ENCODE measurements at places on chromosomes 1 and 21.

DNA sequence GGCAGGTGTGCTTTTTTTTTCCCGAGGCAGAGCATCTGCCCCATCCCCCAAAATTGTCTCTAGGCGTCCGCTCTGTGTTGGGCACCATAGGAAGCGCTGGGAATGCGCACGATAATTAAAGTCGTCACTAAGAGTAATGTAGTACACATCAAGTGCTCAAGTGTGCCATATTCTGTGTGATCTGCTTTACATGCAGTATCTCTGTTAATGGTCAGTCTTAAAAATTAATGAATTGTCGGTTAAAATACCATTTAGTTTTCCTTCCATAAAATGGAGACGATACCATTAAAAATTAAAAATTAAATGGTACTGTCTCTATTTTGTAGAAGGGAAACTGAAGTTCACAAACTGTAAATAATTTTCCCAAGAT lies 544 bp upstream of the CCT8 start:
- no peak for DNase-seq

DNA sequence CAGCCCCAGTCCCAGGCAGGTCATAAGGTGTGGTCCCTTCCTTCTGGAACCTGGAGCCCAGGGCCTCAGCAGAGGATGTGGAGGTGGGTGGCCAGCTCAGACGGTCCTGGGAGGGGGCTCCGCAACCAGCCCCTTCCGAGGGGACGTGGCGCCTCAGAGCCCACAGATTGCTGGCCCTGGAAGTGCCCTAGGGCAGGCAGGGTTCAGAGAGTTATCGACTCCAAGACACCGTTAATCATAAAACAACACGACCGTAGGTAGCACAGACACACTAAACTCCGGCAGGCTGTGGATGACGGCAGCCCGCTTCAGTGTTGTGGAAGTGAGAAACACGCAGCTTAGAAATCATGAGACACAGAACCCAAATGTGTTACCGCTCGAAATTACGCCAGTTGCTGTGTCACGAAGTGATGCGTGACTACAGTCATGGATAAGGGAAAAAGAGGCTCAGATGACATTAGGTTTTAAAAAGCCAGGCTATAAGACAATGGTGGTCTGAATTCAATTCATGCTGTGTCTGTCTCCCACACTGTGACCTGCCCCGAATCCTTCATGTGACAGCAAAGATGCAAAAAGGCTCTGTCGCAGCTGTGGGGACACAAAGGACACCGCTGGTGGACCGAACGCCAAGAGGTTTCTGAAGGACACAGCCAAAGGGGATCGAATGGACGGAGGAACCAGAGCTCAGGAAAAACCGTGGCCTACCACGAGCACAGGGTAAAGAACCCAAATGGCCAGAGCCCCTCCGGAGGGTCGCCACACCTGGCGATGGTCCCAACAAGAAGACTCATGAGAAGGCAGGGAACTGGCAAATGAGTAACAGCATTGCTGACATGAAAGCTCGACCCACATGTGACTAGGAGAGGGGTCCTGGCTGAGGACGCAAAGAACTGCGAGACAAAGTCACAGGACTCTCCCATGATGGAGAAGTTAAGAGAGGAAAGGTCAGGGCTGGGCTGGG lies 1.7 kb upstream of the SUMO3 start:
- no peak for DNase-seq

DNA sequence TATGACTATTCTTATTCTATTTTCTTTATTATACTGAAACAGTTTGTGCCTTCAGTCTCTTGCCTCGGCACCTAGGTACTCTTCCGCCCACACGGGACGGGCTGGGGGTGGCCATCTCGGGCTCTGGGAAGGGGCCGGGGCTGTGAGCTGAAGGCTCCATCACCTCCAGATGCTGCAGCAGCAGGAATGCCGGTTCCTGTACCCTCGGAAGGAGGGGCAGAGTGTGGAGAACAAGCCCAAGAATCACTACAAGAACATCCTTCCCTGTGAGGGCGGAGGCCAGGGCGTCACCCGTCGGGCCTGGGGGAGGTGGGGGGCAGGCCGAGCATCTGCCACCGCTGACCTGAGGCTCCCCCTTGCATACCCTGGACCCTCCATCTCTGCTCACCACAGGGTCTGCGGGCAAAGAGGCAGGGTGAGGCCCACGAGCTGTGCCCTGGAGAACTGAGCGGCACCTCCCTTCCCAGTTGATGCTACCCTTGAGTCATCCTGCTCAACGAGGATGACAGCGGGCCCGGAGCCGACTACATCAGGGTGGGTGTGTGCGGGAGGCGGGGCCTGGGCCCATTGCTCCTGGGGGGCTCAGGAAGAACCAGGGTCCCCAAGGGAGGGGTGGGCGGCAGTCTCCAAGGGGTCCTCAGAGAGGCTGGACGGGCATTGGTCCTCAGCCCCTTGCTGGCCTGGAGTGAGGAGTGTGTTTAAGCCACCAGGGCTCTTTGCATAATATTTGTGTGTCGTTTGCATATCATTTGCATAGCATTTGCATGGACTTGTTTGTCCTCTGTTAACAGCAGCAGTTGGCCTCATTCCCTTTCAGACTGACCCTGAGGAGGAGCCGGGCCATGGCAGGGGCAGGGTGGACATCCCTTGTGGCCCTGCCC lies 7.5 kb downstream of the RNF223 start:
- DNase-seq = no peak

GRCh38 chr1:148318123-148318903 lies 164.8 kb downstream of the PPIAL4G start:
- peak; percentile 36 for DNase-seq

DNA sequence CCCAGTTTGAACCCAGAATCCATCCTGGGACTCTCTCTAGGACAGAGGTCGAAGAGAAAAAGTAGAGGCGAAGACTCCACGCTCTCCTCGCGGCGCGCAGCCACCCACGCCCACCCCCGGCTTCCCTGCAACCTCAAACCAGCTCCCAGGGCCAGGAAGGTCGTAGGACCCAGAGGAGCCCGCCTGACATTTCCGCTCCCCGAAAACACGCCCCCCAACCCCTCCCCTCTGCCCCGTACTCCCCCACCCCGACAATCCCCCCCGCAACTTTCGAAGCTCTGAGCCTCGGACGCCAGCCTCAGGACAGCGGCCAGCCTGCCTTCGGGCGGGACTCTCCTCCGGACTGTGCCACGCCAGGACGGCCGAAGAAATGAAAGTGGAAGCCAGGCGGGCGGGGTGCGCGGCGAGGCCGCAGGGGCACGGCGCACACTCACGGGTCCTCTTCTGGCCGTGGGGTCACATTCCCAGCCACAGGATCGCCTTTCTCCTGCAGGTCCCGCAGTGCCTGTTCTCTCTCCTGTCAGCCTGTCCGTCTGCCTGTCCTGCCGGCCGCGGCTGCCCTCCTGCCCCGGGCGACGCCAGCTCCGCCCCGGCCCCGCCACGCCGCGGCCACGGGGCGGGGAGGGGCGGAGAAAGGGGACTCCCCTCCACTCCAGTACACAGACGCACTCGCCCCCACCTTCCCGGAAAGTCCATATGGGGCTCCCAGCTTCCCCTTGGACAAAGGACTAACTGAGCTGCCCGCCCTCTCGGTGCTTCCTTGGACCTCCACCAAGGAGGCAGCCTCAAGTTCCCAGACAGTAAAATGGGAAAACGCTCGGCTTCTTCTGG lies at the start of gene MOB3C:
TSS of gene MOB3C (minus strand) at position 535 of the 831 bp plus-strand sequence. CDS start 3,490 bp downstream, outside the sequence.
- DNase-seq = peak; percentile 56

DNA sequence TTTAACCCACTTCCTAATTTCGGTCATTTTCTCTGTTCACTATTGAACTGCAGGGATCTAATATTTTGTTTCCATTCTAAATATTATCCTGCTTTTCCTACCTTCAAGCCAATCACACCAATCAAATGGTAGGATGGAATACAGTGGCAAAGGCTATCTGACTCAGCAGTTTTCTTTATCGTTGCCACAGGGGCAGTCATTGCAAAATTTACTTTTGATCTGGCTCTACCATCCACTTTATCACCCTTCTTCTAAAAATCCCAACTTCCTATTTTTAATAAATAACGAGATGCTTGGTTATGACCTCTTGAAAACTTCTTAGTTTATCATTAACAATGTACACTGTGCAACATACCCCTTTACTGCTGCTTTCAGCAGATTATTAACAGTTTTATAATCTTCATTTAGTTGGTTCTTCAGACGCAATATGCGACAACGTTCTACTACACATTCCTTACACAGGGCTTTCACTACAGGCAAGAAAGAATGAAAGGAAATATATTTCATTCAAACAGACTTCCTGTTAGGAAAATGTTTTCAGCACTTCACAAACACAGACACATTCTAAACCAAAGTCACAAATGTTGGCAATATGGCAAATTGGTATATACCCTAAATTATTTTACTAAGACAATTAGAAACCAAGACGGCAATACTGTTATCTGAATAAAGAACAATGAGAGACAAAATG lies 52.3 kb upstream of the RAP1GAP start:
- DNase-seq = no peak

DNA sequence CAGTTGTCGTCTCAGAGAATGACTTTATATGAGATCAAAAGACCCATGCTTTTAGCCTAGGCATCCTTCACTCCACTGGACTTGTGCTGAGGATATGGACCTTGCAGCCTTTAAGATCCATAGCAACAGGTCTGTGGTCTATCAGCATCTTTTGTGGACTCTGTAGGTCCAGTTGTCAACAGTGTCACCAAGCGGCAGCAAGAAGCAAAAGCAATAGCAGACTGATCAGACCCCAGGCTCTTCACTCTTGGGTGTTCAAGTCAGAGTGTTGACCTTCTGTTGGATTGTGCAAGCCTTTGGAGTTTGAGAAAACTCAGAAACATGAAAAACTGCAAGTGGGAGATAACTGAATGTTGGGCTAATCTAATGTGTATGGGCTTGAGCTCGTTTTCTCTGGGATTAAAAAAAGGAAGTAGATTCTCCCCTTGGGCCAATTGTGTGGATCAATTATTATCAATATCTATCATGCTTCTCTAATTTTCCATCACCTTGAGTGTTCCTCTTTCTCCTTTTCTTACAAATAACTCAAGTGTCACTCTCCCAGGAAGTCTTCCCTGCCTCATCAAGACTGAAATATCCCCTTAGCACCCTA lies 144.2 kb downstream of the LYPLAL1 start:
- DNase-seq = no peak

- DNase-seq = no peak
Measured at GRCh38 chr1:220307607-220308006, 35.4 kb upstream of the RAB3GAP2 start.

DNA sequence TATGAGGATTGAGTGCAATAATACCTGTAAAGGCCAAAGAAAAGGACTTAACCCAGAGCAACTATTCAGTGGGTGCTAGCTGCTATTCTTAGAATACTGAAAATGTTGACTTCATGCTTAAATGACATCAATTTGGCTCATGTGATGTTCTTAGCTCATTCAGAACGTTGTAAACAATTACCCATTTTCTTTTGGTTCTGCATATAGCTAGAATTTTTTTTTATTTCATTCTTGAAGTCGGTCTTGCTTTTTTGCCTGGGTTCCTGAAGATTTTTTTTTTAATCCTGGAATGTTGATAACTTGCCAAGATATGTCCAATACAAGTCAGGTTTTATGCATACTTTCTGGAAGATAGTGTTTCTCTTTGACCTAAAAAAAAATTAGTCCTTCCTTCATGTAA lies 772.0 kb downstream of the LTN1 start:
- DNase-seq = no peak

- DNase-seq = no peak
Measured at GRCh38 chr1:115630342-115630741, 11.4 kb upstream of the VANGL1 start.

Data from effector CD4-positive, alpha-beta T cell (primary cell).